ENCODE measurements at places on chromosomes 1 and 21. TPM values are rescaled to one million over a fixed set of nuclear protein-coding genes. Genes with fewer than 3 reads are reported as not detected.

Gene CHIT1
- polyA plus RNA-seq = not detected

DNA sequence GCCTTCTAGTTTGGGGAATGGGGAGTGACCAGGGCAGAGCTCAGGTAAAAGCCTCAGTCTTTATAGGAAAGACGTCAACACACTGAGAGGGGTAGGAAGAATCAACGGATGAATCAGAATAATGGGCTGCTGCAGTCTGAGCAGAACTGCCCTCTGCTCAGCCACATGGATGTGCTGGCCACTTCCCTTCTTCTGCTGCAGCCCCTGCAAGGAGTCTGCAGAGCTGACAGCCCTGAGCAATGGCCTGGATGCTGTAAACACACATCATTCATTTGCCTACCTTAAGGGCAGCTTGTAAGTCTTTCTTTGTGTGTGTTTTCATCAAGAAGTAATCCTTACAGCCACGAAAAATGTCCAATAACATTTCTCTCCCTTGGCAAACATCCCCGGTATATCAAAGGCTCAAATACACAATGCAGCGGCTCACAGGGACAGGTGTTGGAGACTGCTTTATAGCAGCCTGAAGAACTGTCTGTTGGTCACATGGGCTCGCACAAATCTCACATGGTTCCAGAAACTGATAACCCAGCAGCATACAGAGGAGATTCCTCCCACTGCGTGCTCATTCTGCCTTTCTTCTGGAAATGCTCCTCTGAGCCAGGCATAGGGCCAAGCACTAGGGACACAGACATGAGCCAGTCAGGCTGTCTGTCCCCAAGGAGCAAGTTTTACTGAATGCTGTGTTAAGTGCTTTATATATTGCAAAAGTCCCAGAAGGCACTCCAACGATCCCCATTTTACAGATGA, 110.1 kb downstream of the HMGB4 start:
- no peaks in the 10 kb centered on the region for H3K36me3 ChIP-seq
- no peaks in the 10 kb centered on the region for H3K4me1 ChIP-seq
- H3K27me3 ChIP-seq = no peaks in the 10 kb centered on the region

DNA sequence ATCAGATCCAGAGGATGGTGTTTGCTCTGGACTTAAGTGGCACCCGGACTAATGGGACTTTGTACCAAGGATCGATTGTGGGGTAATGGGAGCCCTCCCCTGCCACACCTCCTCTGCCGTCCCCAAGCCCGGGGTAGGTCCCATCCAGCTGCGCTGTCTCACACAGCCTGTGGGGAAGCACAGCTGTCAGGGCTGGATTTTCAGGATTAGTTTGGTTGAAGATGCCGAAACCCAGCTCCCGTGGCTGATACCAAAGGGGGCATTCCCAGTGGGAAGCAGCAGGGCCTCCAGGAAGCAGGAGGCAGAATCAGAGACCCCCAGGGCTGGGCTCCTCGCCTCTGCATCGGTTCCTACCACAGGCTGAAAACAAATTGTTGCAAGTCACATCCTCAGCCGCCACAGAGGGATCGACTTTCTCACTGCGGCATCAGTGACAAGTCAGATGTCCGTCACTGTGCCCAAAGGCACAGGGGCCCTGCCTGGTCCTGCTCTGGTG, 59.7 kb downstream of the MATN1 start:
- DNase-seq = no peak
- H3K36me3 ChIP-seq = no peaks in the 10 kb centered on the region
- no peak overlapping the region for H3K27ac ChIP-seq
- H3K27me3 ChIP-seq = no peaks in the 10 kb centered on the region
- no peak overlapping the region for H3K4me3 ChIP-seq

DNA sequence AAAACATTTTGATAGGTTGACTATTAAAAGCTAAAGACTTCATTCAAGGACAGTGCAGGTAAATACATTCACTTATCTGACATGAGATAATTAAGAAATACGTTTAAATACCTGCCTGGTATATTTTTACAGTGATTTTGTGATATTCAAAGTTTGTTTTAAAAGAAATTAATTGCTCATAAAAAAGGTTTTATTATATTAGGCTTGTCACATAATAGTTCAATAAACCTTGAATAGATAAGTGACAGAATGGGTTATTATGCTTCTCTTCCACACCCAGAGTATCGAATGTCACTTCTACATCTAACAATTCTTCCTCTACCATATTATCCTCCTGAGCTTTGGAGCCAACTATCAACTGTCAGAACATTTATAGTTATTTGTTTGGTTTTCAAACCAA, 60.0 kb downstream of the LTN1 start:
- no peak overlapping the region for H3K27ac ChIP-seq
- H3K4me1 ChIP-seq = no peaks in the 10 kb centered on the region
- H3K4me3 ChIP-seq = no peak overlapping the region

GRCh38 chr21:36065497-36066036, 4.3 kb upstream of the CBR1 start:
- H3K4me1 ChIP-seq = peaks cover 20% of the 10 kb centered on the region
- no peak overlapping the region for H3K27ac ChIP-seq
- DNase-seq = no peak
- no peak overlapping the region for H3K4me3 ChIP-seq

DNA sequence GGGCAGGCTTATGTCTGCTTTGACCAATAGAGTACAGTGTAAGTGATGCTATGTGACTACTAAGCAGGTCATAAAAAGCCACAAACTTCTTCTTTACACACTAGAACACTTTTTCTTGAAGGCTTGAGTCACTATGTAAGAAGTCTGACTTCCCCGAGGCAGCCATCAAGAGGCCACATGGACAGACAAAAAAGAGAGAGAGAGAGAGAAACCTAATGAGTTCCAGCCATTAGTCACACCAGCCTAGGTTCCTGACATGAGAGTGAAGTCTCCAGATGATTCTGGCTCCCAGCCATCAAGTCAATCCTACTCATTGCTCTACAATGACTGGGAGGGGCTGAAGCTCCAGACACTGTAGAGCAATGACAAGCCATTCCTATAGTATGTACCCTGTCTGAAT, 101.4 kb downstream of the LHX9 start:
- no peaks in the 10 kb centered on the region for H3K27me3 ChIP-seq
- no peak overlapping the region for H3K4me3 ChIP-seq
- no peaks in the 10 kb centered on the region for H3K4me1 ChIP-seq
- DNase-seq = no peak
- no peaks in the 10 kb centered on the region for H3K36me3 ChIP-seq

- no peak overlapping the region for H3K27ac ChIP-seq
- H3K36me3 ChIP-seq = no peaks in the 10 kb centered on the region
- H3K4me1 ChIP-seq = no peaks in the 10 kb centered on the region
- H3K27me3 ChIP-seq = no peaks in the 10 kb centered on the region
- no peak for DNase-seq
Measured at GRCh38 chr1:154899041-154899440, 29.0 kb upstream of the KCNN3 start.

- H3K27ac ChIP-seq = no peak overlapping the region
- DNase-seq = no peak
- H3K4me1 ChIP-seq = no peaks in the 10 kb centered on the region
- no peak overlapping the region for H3K4me3 ChIP-seq
Measured at GRCh38 chr1:192762265-192762664, 46.6 kb upstream of the RGS2 start.

- H3K27me3 ChIP-seq = no peaks in the 10 kb centered on the region
- H3K36me3 ChIP-seq = no peaks in the 10 kb centered on the region
- no peak for DNase-seq
- H3K4me3 ChIP-seq = no peak overlapping the region
Measured at GRCh38 chr1:82446236-82446635, 645.5 kb downstream of the ADGRL2 start.

- no peaks in the 10 kb centered on the region for H3K4me1 ChIP-seq
- H3K27me3 ChIP-seq = peaks cover 7% of the 10 kb centered on the region
- H3K4me3 ChIP-seq = no peak overlapping the region
- no peak for DNase-seq
- H3K36me3 ChIP-seq = no peaks in the 10 kb centered on the region
Measured at GRCh38 chr1:1954831-1955441, 35.9 kb upstream of the TMEM52 start.

GRCh38 chr1:219413536-219413935, 199.4 kb downstream of the ZC3H11B start:
- no peak for DNase-seq
- H3K36me3 ChIP-seq = no peaks in the 10 kb centered on the region
- H3K27me3 ChIP-seq = no peaks in the 10 kb centered on the region
- no peaks in the 10 kb centered on the region for H3K4me1 ChIP-seq

DNA sequence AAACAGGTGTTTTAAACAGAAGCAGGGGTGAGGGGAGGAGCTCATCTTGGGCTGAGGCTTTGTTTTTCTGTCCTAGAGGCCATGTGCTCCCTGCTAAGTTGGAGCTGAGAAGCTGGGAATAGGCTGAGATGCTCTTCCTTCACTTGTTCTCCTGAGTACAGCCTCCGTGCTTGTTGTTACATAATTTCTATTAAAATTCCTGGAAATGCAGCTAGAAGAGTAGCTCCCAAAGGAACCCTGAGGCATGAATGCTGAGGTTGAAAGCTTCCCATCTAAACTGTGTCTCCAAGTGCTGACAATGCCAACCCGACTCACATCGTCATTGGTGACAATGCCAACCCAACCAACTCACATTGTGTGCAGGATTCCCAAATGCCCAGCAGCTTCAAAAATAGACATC, 12.6 kb upstream of the ITPKB start:
- H3K4me3 ChIP-seq = no peak overlapping the region

GRCh38 chr1:70671006-70671405, 259.9 kb downstream of the CTH start:
- no peaks in the 10 kb centered on the region for H3K36me3 ChIP-seq
- DNase-seq = no peak
- no peaks in the 10 kb centered on the region for H3K27me3 ChIP-seq

DNA sequence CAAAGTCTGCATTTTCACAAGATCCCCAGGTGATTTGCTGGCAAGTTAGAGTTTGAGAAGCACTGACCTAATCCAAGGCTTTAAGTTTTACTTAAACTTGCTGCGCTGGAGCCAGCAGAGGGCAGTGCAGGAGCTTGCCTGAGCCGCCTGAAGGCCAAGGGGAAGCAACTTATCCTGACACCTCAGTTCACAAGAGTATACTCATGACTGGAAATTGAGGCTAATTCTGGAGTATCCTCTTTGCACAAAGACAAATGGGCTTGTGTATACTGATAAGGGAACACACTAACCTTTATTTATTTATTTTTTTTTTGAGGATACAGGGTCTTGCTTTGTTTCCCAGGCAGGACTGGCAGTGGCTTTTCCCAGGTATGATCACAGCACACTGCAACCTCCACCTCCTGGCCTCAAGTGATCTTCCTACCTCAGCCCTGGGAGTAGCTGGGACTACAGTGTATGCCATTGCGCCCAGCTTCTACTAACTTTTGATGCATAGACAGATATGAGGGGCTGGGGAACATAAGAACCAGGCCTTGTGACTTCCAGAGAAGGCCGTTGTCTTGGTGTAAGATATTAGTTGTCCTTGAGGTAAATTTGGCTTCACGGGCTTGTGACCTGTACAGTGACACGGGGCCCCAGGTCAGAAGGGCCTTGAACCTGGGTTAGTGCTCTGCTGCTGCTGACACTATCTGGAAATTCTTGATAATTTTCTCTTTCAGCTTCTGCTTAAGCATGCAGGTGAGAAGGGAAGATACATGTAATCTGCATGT, 29.0 kb upstream of the SLAMF1 start:
- peaks cover 49% of the 10 kb centered on the region for H3K4me1 ChIP-seq
- DNase-seq = peak; percentile 70
- peaks cover 34% of the 10 kb centered on the region for H3K36me3 ChIP-seq
- peak overlapping the region; percentile 47 for H3K27ac ChIP-seq

Data from CD4-positive, alpha-beta memory T cell (primary cell).